Astrocyte (in vitro differentiated cells and primary cell): ENCODE measurements at places on chromosomes 2 and 18.

- H3K4me3 ChIP-seq: no peak overlapping the region
- no peaks in the 10 kb centered on the region for H3K27me3 ChIP-seq
- H3K4me1 ChIP-seq: no peaks in the 10 kb centered on the region
- no peak for DNase-seq
These were observed 242.4 kb downstream of the ARHGAP15 start for GRCh38 chr2:143371616-143372015.

- H3K27ac ChIP-seq: no peak overlapping the region
- H3K36me3 ChIP-seq: no peaks in the 10 kb centered on the region
- no peaks in the 10 kb centered on the region for H3K4me1 ChIP-seq
- H3K4me3 ChIP-seq: no peak overlapping the region
- no peak for DNase-seq
- H3K27me3 ChIP-seq: no peaks in the 10 kb centered on the region
These were observed 1283.2 kb upstream of the NXPH2 start for GRCh38 chr2:140063356-140063755.

DNA sequence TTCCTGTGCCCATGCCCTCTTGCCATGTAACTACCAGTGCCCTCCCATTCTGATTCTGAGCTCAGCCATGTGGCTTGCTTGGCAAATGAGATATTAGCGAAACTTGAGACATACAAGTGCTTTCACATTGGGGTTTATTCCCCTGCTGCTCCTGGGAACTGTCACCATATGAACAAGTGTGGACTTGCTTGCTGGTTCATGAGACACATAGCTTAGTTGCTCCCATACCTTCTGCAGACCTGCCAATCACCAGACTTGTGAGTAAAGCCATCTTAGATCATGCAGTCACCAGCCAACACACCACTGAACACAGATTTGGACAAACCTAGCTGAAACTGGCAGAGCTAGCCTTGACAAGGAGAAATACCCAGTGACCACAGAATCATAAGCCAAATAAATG lies 155.1 kb downstream of the SS18 start:
- H3K4me3 ChIP-seq: no peak overlapping the region
- H3K27ac ChIP-seq: no peak overlapping the region
- H3K4me1 ChIP-seq: no peaks in the 10 kb centered on the region
- DNase-seq: no peak
- no peaks in the 10 kb centered on the region for H3K36me3 ChIP-seq

DNA sequence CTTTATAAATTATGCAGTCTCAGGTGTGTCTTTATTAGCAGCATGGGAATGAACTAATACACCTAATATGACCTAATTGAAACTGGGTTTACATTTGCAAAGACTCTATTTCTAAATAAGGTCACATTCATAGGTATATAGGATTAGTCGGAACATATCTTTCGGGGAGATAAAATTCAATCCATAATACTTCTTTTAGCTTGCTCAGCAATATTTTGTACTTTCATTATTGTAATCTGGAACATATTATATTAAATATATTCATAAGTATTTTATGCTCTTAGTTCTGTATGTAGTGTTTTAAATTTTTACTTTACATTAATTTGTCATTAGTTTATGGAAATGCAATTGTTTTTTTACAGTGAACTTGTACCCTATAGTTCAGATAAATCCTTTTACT lies 927.7 kb downstream of the CCDC85A start:
- no peaks in the 10 kb centered on the region for H3K4me1 ChIP-seq
- H3K27ac ChIP-seq: no peak overlapping the region
- H3K36me3 ChIP-seq: no peaks in the 10 kb centered on the region
- DNase-seq: no peak
- no peaks in the 10 kb centered on the region for H3K27me3 ChIP-seq
- no peak overlapping the region for H3K4me3 ChIP-seq
